Bronchial epithelial cell (primary cell): ENCODE measurements at places on chromosomes 16 and 17. TPM values are rescaled to one million over a fixed set of nuclear protein-coding genes. Genes with fewer than 3 reads are reported as not detected.

The KRTAP4-1 gene
- total RNA-seq: not detected in 2 replicates

The DNASE1 gene
- 6.8 and 12.3 TPM in 2 replicates for total RNA-seq

The KRT32 gene
- total RNA-seq: 0.13 TPM in 1 of 2 replicates, not detected in the other

The DPEP3 gene
- not detected in 2 replicates for total RNA-seq

The DOC2A gene
- not detected in 2 replicates for total RNA-seq

The CTRB1 gene
- not detected in 2 replicates for total RNA-seq

The SEZ6L2 gene
- total RNA-seq: 1.8 and 2.9 TPM in 2 replicates

The CTF1 gene
- total RNA-seq: 0.26 and 0.38 TPM in 2 replicates

The CRHR1 gene
- not detected in 2 replicates for total RNA-seq

The WFIKKN1 gene
- total RNA-seq: 0.13 TPM in 1 of 2 replicates, not detected in the other

The SLC16A11 gene
- total RNA-seq: 0.38 TPM in 1 of 2 replicates, not detected in the other

The BAIAP3 gene
- 0.26 and 0.51 TPM in 2 replicates for total RNA-seq

GRCh38 chr16:26951950-26952349 is 114.8 kb upstream of the C16orf82 start:
- DNase-seq: no peak

DNA sequence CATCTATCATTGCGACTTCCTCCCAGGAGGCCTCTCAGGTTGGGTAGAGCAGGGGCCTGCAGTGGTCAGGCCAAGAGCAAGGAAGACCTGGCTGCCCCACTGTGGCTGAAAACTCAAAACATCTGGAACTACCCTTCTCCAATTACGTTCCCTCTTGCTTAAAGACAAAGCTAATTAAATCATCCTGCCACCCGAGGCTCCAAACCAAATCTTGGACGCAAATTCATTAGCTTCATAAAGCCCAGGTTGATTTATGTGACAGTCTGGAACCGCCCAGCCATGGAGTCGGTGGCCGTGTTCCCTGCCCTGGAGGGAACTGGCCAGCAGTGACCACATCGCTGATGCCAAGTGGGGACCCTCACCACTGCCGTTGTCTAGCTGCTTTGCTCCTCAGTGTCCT is 21.4 kb downstream of the GRIN2C start:
- DNase-seq: no peak

- DNase-seq: no peak
These were observed 138.4 kb downstream of the PRKCB start for GRCh38 chr16:23974223-23974622.

DNA sequence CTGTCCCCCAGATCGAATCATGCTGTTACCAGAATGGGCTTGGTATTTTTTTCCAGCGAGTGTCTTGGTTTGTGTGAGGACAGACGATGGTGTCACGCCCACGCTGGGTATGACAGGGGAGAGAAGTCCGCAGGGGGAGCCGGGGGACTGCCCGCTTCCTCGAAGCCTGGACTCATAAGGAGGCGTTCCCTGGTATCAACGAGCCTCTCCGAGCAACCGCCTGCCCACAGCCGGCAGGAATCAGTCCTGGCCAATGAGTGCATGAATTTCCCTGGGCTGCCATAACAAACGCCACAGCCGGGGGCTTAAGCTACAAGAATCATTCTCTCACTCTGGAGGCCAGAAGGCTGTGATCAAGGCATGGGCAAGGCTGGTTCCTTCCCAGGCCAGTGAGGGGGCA is 26.1 kb upstream of the JPH3 start:
- DNase-seq: no peak

DNA sequence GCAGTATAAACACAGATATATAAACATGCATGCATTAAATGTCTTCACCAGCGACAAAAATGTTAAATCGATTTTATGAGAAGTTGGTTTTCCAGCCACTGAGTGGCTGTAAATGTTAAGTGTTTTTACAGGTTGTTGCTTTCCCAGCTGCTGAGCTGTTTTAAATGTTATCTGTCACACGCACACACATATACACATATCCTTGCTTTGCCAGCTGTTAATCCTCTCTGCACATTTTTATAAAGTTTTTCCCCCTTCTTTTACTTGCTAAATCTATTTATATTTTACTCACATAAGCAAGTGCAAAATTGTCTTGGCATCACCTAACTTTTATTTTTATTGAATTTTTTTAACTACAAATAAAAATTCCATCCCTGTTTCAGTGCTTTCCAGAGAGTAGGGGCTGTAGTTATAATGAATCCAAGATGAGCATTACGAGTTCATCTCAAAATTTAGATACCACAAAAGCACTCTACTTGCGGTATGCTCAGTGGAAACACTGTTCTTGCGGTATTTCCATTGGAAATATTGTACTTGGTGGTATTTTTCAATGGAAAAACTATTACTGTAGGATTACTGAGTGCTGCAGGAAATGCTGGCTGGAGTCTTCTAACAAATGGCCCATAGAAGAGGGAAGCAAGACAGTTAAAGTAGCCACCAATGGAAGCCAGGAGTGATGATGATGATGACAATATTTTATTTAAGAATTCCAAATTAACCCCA is 124.9 kb upstream of the KCNJ16 start:
- DNase-seq: no peak

GRCh38 chr16:81633680-81634379 is 145.3 kb upstream of the PLCG2 start:
- no peak for DNase-seq

GRCh38 chr16:22027633-22028032 is 19.7 kb downstream of the MOSMO start:
- DNase-seq: no peak

GRCh38 chr16:15529673-15530072 is 95.3 kb downstream of the BMERB1 start:
- no peak for DNase-seq

- no peak for DNase-seq
These were observed 479 bp upstream of the ZNF207 start for GRCh38 chr17:32349503-32349853.

- no peak for DNase-seq
These were observed 45.4 kb upstream of the GINS3 start for GRCh38 chr16:58346831-58347371.

DNA sequence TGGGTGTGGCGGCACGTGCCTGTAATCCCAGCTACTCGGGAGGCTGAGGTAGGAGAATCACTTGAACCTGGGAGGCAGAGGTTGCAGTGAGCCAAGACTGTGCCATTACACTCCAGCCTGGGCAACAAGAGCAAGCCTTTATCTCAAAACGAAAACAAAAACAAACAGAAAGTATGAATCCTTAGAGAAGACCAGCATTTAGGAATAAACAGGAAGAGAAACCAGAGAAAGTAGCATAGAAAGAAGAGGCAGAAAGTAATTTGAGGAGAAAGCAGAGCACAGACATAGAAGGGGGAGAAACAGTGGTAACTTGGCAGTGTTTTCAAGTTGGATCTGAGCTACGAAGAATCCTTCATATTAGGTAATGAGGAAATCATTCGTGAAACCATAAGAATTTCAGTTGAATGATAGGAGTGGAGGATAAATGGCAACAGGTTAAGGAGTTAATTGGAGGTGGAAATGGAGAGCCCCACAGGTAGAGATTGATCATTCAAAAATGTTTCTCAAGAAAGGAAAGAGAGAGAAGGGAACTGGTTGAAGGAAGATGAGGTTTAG is 9.7 kb upstream of the CCL2 start:
- no peak for DNase-seq

GRCh38 chr17:17313350-17313991 is 10.3 kb downstream of the NT5M start:
- peak; percentile 57 for DNase-seq

DNA sequence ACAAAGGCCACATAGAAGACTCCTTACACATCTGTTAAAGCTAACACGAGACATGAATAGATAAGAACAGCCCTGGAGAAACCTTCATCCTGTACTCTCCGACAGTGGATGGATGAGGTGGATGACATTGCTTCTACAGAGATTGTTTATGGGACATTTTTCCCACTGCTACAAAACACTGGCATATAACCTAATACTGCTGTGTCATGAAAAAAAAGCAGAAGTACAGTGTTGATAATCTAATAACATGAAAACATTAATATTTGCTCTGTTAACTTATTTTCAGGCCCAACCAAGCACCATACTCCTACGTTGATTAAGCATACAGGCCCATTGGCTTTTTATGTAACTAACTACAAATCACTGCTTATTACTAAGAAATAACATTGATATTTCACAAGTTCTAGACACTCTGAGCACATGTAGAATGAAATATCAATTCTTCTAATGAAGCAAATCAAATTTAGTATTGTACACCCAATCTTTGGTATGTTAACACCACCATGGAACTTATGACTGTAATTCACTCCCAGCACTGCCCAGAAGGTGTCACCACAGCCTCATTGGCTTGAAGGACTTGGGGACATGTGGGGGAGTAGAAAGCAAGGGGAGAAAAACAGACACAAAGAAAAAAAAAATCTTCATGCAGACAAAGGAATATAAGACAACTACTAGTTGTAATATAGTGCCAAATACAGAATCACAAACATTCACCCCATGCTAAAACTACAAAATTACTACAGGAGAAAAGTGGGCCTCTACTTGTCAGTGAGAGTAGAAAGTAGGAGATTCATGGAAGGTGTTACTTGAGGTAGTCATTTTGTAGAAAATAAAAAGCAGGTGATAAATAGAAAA is 330.0 kb upstream of the PMFBP1 start:
- DNase-seq: peak; percentile 67

- DNase-seq: no peak
These were observed 9.3 kb downstream of the KCTD5 start for GRCh38 chr16:2691491-2692248.

DNA sequence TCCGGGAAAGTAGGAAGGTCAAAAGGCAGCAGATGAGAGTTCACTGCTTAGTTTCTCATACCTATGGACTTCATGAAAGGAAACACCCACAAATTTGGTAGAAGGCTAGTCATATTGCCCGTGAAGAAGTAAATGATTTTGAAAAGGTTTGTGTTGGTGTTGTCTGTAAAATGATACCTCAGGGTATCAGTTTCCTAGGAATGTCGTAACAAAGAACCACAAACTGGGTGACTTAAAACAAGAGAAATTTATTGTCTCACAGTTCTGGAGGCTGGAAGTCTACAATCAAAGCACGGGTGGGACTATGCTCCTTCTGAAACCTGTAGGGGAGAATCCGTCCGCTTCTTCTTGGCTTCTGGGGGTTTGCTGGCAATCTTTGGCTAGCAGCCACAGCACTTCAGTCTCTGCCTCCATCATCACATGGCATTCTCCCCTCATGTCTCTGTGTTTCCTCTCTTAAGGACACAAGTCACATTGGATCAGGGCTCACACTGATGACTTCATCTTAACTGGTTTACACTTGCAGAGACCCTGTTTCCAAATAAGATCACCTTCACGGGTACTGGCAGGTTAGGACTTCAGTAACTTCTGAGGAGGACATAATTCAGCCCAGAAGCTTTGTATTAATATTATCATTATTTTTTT is 2.0 kb upstream of the NAE1 start:
- peak; percentile 74 for DNase-seq

DNA sequence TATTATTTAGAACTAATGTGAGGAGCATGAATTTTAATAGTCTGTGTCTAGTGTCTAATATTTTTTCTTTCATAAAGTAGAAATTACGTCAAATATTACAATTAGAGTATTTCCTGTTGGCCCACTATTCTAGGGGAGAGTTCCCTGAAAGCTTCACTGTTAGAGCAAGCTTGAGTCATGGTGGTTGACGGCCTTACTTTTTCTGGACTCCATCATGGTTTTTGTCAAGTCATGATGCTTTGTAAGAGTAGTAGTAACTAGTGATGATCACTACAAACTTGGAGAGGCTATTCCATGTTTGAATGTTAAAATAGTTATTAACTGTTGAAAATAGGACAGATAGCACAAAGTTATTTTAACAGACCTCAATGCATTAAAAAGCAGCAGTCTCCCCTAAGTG is 1.7 kb downstream of the PSMD11 start:
- peak; percentile 38 for DNase-seq

DNA sequence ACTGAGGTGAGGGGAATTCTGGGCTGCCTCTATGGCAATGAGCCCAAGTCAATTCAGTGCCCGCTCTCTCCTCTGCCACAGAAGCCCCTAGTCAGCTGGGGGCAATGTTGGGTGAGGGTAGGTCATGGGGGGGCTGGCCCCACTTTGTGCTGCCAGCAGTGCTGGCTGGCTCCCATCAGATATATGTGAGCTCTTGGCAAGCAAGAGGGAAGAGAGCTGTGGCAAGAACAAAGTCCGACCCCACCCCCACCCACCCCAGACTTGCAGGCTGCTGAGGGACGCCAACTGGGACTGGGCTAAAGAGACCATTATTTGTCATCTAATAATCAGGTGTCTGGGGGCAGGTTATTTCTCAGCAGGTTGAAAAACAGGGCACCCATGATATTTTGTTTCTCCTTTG is 89.4 kb downstream of the YPEL2 start:
- no peak for DNase-seq

DNA sequence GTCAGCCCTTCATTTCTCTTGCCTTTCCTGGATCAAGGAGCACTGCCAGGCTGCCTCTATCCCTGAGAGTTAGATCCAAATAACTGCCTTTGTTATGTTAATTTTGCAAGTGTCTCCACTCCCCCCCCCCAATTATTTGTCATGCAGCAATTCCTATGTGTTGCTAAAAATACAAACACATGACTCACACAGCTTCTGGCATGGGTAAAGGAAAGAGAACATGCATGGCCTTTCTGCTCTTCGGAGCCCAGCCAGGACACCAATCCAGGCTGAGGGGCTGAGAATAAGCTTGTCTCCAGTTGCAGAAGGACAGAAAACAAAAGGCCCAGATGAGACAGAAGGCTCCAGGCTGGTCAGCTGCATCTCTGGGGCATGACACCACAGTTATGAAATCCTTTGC is 148.0 kb upstream of the TNRC6C start:
- peak; percentile 57 for DNase-seq

DNA sequence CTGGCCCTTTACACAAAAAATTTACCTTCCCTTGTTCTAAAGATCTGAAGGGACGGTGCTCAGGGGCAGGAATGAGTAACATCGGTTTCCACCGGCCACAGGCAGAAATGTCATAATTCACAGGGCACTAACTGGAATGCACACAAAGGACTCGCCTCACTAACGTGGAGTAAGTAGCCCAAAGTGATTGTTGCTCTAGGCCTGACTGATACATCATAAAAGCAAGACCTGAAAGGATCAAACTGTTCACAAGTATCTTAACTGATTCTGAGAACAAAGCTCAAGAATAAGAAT is 8.9 kb upstream of the TCF25 start:
- peak; percentile 45 for DNase-seq

DNA sequence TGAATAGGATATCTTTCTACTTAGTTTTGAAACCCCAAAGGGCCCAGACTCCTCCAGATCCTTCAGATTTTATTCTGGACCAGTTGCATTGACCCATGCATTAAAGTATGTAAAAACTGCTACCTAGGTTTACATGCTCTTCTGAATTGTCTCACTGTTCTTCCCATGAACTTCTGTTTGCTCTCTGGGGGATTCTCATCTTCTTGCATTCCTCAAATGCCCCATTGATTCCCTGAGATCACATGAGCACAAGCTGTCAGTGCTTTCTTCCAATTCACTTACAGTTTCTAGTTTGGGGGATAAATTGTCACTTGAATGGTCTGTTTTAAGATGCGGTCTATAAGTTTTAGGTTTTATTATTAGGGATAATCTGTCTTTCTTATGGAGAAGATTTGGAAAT is 188.9 kb upstream of the KIF2B start:
- no peak for DNase-seq

- no peak for DNase-seq
These were observed 146.1 kb upstream of the NLRP1 start for GRCh38 chr17:5730373-5730772.
